ENCODE measurements at places on chromosomes 5 and 9.

DNA sequence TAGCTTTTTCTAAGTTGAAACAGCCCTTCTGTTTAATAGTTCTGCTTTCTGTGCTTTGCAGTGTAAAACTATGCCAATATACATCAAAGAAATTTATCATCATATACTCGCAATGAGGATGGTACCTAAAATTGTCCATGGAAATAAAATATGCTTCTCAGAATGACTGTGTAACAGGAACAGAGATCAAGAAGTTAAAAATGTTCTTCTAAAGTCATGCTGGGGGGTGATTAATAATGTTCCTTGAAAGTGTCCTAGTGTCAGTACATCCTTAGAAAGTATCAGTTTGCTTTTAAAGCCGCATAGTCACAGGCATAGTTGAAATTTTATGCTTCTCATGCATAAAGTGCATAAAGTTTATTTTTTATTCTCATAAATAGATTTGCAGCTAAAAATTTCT is 4.0 kb upstream of the LRRC70 start:
- no peak for DNase-seq

- no peak for DNase-seq
These were observed 9.4 kb downstream of the SLC22A4 start for GRCh38 chr5:132303589-132303988.

- no peak for DNase-seq
These were observed 4.4 kb downstream of the ATP10B start for GRCh38 chr5:160847526-160848085.

DNA sequence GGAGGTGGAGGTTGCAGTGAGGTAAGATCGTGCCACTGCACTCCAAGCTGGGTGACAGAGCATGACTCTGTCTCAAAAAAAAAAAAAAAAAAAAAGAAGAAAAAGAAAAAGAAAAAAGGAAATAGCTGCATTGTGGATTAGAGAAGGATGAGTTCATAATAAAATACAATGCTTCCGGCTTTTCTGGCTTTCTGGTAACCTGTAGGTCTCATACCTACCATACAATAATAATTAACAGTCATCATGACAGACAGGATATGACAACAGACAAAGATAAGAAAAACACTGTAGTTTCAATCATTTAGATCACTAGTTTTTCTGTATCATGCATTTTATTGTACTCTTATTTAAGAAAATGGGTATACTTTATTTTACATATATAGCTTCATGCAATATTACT is 40.7 kb upstream of the TRPM3 start:
- DNase-seq: no peak

DNA sequence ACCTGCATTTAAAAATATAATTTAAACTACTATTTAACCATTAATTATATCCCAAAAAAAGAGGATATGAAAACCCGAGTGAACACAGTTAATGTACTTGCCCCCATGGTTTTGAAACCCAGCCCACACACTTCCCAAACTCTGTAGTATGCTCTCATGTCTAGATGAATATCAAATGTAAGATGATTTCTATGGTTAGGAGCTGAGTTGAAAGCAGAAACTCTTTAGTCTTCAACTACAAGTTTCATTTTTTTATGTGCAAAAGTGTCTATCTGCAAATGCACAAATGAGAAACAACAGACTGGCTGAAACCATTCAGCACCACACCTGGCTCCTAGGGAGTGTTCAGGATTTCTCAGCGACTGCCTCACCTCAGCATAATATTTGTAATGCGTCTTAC is 183.3 kb downstream of the SEMA5A start:
- DNase-seq: no peak

DNA sequence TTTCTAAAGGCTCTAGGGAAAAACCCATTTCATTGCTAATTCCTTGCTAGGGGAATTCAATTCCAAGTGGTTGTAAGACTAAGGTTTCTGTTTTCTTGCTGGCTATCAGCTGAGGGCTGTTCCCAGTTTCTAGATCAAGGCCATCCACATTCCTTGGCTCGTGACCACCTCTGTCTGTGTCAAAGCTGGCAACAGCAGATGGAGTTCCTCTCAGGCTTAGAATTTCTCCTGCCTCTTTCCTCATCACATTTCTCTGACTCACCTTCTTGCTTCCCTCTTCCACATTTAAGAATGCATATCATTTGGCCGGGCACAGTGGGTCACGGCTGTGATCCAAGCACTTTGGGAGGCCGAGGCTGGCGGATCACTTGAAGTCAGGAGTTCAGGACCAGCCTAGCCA is 19.0 kb downstream of the DAB2IP start:
- DNase-seq: no peak

- DNase-seq: no peak
These were observed 72.4 kb upstream of the MPDZ start for GRCh38 chr9:13351778-13352386.

DNA sequence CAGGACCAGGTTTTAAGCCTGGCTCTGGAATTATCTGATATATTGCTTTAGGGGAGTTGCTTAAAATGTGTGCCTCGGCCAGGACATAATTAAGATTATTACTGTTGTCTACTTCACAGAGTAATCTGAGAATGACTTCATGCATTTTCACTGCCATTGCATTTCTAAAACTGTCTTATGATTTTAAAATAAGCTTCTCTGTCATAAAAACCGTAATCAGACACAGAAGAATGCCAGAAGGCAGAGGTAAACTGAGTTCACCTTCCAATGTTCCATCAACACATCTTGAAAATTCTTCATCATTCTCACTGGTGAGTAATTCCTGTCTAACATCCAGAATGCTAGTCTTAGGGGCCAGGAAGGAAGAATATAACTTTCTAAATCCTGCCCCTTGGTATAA is 47.1 kb downstream of the ISOC1 start:
- DNase-seq: no peak

- no peak for DNase-seq
These were observed 35.7 kb upstream of the SLC36A2 start for GRCh38 chr5:151383011-151383410.

DNA sequence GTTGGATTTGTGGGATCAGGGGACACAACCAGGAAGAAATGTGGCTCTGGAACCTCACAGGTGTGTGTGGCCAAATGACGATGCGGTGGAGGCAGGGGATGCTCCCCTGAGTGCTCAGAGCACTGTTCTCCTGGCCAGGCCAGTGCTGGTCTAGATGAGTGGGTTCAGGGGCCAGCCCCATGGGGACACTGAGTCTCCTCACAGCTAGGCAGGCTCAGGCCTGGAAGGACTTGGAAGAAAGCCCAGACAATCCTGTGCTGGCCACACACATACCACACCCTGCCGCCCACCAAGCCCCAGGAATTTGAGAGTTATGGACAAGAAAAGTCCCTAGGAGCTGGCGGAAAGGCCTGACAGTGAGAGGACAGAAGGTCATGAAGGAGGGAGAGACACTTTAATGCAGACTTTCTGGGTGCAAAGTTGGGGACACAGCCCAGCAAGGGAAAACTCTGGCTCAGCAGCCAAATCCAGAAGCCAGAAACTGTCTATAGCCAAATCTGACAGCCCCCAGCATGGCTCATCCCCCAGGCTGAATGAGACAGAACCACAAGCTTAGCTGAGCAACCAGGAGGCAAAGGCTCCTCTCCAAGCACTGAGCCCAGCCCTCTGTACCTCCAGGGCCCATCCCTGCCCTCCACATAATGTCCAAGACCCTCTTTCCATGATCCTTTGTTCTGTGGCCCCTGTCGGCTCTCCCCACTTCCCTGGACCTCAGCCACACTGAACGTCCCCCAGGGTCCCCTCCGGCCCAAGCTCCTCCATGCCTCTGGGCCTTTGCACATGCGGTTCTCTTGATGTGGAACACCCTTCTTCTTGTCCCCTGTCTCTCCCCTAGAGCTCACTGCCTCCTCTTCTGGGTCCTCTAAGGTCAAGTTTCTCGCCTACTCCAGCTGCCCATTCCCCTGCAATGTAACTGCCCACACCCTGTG is 22.4 kb downstream of the LHX6 start:
- DNase-seq: no peak

- no peak for DNase-seq
These were observed 233.4 kb upstream of the RGMB start for GRCh38 chr5:98540056-98540455.

DNA sequence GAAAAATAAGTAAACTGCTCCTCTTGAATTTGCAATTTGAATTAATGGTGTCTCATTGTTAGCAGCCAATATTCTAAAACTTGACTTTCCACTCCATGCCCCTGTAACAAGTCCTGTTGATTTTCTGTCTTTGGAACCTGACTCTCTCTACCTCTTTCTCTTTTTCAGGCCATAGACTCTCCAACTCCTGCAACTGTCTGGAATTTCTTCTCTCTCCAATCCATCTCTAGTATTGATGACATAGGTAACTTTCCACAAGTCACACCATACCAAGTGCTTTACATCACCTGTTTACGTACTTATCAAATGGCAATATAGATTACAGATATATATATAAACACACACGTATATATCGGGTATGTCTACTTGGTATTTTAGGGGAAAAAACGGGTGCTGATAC is 923 bp downstream of the C5orf34 start:
- no peak for DNase-seq

Measured in omental fat pad (tissue), 4 donors.